ENCODE measurements at places on chromosomes 1 and 21.

GRCh38 chr1:212072047-212072446 lies 36.5 kb downstream of the DTL start:
- DNase-seq, result no peak
- H3K27ac ChIP-seq, result no peak overlapping the region
- H3K4me1 ChIP-seq, result peaks cover 11% of the 10 kb centered on the region
- H3K4me3 ChIP-seq, result no peak overlapping the region
- no peaks in the 10 kb centered on the region for H3K27me3 ChIP-seq

- peaks cover 3% of the 10 kb centered on the region for H3K36me3 ChIP-seq
- peaks cover 17% of the 10 kb centered on the region for H3K4me1 ChIP-seq
- DNase-seq, result no peak
- H3K27ac ChIP-seq, result no peak overlapping the region
- H3K4me3 ChIP-seq, result no peak overlapping the region
- peaks cover 5% of the 10 kb centered on the region for H3K27me3 ChIP-seq
Observed at GRCh38 chr1:40838045-40838979, 23.9 kb downstream of the CITED4 start.

- no peaks in the 10 kb centered on the region for H3K27me3 ChIP-seq
- peak overlapping the region; percentile 58 for H3K27ac ChIP-seq
- DNase-seq, result no peak
- H3K4me1 ChIP-seq, result peaks cover 60% of the 10 kb centered on the region
- peaks cover 45% of the 10 kb centered on the region for H3K36me3 ChIP-seq
Observed at GRCh38 chr1:40187399-40187798, 26.2 kb downstream of the RLF start.

DNA sequence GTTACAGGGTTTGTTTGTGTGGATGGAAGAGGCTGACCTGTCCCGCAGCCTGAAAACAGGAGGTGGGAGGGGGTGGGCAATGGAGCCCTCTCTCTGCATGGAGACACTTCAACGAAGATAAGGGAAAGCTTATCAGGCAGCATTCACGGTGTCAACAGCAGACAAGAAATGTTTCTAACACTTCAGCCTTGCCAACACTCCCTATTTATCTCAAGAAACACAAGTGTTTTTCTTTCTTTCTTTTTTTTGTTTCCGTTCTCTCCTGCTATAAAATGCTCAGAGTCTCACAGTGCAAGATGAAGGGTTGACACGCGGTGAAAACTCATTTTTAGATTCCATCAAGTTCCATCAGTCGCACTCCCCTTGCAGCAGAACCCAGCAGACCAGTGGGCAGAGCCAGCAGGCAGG lies 594.4 kb downstream of the MATN1 start:
- H3K27me3 ChIP-seq, result no peaks in the 10 kb centered on the region
- no peak overlapping the region for H3K4me3 ChIP-seq
- no peaks in the 10 kb centered on the region for H3K36me3 ChIP-seq
- no peak overlapping the region for H3K27ac ChIP-seq
- DNase-seq, result no peak
- no peaks in the 10 kb centered on the region for H3K4me1 ChIP-seq

DNA sequence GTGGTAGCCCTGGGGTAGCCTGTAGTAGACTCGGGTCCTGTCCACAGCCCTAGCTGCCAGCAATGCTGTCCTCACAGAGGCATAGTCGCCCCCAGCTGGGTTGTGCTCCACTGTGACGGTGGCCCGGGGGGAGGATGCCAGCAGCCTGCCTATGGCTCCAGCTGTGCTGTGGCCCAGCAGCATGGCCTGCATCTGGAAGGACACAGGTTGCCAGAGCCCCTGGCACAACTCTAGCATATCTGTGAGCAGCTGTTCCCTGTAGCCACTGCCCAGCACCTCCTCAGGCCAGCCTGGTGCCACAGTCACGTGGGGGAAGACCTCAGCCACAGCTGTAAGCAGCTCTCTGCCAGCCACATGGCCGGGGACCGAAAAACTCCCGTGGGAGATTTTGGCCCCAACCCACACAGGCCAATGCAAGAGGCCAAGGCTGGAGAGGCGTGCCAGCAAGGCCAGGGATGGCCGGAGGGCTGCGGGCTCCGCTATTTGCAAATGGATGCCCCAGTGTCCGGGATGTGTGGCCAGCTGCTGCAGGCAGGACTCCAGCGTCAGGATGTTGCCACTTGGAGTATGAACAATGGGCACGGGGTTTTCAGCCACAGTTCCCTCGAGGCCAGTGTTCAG lies 13.9 kb downstream of the FAM151A start:
- H3K4me1 ChIP-seq, result peaks cover 5% of the 10 kb centered on the region
- DNase-seq, result no peak
- H3K36me3 ChIP-seq, result no peaks in the 10 kb centered on the region
- H3K4me3 ChIP-seq, result no peak overlapping the region
- no peak overlapping the region for H3K27ac ChIP-seq
- no peaks in the 10 kb centered on the region for H3K27me3 ChIP-seq

- H3K27ac ChIP-seq, result no peak overlapping the region
- H3K27me3 ChIP-seq, result no peaks in the 10 kb centered on the region
- no peak overlapping the region for H3K4me3 ChIP-seq
- DNase-seq, result no peak
- H3K4me1 ChIP-seq, result no peaks in the 10 kb centered on the region
Observed at GRCh38 chr21:40923901-40924300, 76.9 kb upstream of the DSCAM start.

DNA sequence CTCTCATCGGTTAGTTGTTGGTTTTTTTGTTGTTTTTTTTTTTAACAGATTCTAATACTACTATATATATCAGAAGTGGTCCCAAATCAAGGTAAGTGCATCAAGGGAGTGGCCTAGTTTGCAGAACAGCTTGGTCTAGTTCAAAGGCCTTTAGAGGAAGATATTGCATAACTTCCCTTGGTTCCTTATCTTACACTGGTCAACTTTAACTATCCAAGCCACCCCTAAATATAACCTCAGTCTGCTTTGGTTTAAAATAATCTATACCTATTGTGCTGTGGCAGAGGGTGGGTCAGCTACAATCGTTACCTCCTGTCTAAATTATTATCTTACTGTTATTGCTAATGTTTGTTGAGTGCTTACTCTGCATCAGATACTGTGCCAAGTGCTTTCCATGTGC lies 6.9 kb downstream of the S100A12 start:
- H3K27me3 ChIP-seq, result peaks cover 4% of the 10 kb centered on the region
- H3K27ac ChIP-seq, result no peak overlapping the region
- no peaks in the 10 kb centered on the region for H3K4me1 ChIP-seq
- no peaks in the 10 kb centered on the region for H3K36me3 ChIP-seq

GRCh38 chr1:91661121-91661520 lies 160.5 kb downstream of the CDC7 start:
- peaks cover 4% of the 10 kb centered on the region for H3K36me3 ChIP-seq
- H3K4me1 ChIP-seq, result no peaks in the 10 kb centered on the region
- H3K4me3 ChIP-seq, result no peak overlapping the region
- no peak overlapping the region for H3K27ac ChIP-seq
- no peaks in the 10 kb centered on the region for H3K27me3 ChIP-seq
- no peak for DNase-seq

DNA sequence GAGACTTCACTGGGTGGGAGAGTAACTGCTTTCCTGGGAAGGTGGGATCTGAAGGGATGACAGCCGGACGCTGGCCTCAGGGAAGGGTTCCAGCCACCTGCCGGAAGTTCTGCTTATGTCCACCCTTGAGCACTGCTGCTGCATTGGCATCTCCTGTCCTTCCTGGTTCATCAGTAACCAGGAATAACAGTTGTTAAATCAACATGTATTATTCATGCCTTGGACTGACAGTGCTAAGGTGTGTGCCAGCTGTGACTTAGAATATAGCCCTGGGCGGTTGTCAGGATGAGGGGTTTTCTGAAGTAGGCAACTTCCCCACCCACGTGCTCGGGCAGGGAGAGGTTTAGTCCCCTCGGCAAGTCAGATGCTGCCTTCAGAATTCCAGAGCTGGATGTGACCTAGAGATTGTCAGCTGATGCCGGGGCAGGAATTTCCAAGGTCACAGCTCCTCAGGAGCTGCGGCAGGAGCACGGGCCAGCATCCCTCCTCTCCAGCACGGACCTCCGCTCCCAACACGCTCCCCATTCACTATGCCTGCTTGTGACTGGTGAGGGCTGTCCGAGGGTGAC lies 17.9 kb downstream of the CLDN14 start:
- H3K27me3 ChIP-seq, result no peaks in the 10 kb centered on the region
- no peak overlapping the region for H3K4me3 ChIP-seq
- no peak overlapping the region for H3K27ac ChIP-seq
- no peak for DNase-seq
- no peaks in the 10 kb centered on the region for H3K36me3 ChIP-seq

GRCh38 chr1:63330331-63330916 lies 8.1 kb downstream of the FOXD3 start:
- H3K36me3 ChIP-seq, result no peaks in the 10 kb centered on the region
- peaks cover 16% of the 10 kb centered on the region for H3K4me1 ChIP-seq
- no peak for DNase-seq
- no peak overlapping the region for H3K27ac ChIP-seq
- H3K27me3 ChIP-seq, result peaks cover 77% of the 10 kb centered on the region

DNA sequence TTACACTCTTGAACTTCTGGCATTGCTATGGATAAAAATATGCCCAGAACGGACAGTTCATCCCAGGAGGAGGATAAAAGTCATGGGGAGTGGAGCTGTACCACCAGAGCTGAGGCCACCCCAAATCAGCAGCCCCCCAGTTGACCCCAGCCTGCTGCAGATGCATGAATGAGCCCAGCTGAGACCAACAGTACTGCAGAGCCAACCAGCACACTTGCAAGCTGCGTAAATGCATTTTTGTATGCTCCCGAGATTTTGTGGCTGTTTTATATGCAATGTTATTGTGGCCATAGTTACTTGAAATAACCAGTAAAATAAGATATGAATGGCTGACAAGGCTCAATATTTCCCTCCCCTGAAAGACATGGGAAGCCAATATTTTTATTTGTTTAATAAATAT lies 264.6 kb downstream of the DUSP10 start:
- H3K27me3 ChIP-seq, result peaks cover 21% of the 10 kb centered on the region
- H3K4me1 ChIP-seq, result peaks cover 2% of the 10 kb centered on the region
- H3K27ac ChIP-seq, result no peak overlapping the region
- no peak overlapping the region for H3K4me3 ChIP-seq
- no peak for DNase-seq

DNA sequence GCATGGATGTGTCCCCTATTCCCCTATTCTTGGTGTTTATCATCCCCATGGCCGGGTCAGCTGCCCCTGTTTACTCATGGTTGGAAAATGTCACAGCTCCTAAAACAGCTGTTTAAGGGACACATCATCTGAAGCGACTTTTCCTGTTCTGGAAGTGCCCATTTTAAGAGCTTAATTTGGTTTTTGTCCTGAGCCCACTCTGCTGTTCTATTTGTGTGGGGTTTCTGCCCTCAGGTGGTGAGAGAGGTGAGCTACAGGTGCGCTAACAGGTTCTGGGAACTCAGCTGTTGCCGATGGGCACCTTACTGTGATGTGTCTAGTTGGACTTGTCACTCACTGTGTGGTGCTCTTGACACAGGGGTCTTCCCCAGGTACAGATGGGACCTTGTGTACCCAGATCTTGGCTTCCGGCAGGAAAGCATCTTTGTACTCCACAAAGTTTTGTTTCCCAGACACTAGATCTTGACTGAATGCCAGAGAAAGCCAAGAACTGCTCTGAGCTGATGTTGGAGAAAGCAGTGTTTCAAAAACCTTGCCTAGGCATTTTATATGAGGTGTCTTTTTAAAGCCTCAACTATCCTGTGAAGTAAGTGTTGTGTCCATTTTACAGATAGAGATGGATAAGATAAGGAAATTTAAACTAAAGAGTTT lies 59.0 kb upstream of the CD1D start:
- H3K27ac ChIP-seq, result no peak overlapping the region
- H3K4me3 ChIP-seq, result no peak overlapping the region

GRCh38 chr1:86380257-86380861 lies 15.8 kb downstream of the ODF2L start:
- peaks cover 11% of the 10 kb centered on the region for H3K4me1 ChIP-seq
- no peak overlapping the region for H3K27ac ChIP-seq
- peaks cover 30% of the 10 kb centered on the region for H3K36me3 ChIP-seq
- no peaks in the 10 kb centered on the region for H3K27me3 ChIP-seq

GRCh38 chr1:14925336-14926136 lies 228.0 kb upstream of the TMEM51 start:
- no peaks in the 10 kb centered on the region for H3K36me3 ChIP-seq
- peaks cover 35% of the 10 kb centered on the region for H3K27me3 ChIP-seq
- peaks cover 4% of the 10 kb centered on the region for H3K4me1 ChIP-seq
- peak overlapping the region; percentile 34 for H3K4me3 ChIP-seq

DNA sequence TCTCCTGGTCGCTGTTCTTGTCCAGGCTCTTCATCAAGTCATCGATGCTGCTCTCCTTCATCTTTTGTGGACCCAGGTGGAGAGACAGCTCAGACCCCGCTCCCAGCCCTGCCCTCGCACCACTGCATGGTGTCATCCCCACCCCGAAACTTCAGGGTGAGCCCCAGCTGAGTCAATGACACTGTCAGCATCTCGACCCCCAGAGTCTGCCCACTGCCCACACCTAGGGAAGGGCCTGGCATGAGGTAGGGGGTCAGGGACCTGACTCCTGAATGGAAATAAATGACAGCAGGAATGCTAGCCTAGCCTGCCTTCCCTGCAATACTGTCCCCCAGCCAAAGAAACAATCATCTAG lies 1.6 kb upstream of the S100A6 start:
- H3K36me3 ChIP-seq, result peaks cover 27% of the 10 kb centered on the region
- H3K4me1 ChIP-seq, result peaks cover 64% of the 10 kb centered on the region

DNA sequence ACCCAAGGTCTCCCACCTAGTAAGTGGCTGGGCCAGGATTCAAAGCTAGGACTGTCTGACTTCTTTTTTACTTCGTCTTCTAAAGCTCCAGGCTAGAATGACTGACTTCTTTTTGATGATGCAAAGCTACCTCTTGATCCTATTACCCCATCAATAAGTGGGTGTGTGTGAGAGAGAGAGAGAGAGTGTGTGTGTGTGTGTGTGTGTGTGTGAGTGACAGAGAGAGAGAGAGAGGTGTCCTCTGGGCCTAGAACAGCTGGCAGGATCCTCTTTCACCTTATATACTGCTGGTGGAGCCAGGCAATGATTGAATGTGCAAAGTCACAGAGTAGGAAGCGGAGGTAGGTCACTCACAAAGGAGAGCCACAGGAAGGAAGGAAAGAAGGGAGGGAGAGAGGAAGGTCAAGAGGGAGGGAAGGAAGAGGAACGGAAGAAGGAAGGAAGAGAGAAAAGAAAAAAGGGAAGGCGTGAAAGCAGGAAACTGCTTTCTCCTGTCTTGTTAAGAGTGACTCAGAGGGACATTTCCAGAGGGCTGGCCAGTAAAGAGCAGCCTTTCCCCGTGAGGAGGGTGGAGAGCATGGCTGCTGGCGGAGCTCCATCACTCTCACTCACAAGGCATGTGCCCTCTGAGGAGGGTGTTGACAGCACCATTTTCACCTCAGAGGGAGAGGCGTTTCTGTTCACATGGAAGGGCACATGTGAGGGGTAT lies 68.9 kb downstream of the CDC7 start:
- DNase-seq, result no peak
- peaks cover 18% of the 10 kb centered on the region for H3K4me1 ChIP-seq
- H3K27me3 ChIP-seq, result no peaks in the 10 kb centered on the region
- H3K4me3 ChIP-seq, result no peak overlapping the region
- H3K36me3 ChIP-seq, result peaks cover 1% of the 10 kb centered on the region
- H3K27ac ChIP-seq, result peak overlapping the region; percentile 40

Measured in activated T-helper 2 cell treated with anti-CD3 and anti-CD28 coated beads, Interferon-gamma antibody, Interleukin-2, Interleukin-4, amounts not matched to agents 10 μg/mL and 5 μg/mL and 100 μg/mL, durations not matched to agents 14 hours and 24 hours and 36 hours (primary cell).